ENCODE measurements at places on chromosomes 3 and 15.
A peak's percentile ranks its signal among the peaks of the same experiment; 100 is the strongest.

- no peak for DNase-seq
Observed at GRCh38 chr3:9110316-9110715, 139.1 kb downstream of the SRGAP3 start.

GRCh38 chr15:41794081-41794480 lies 19.8 kb downstream of the MAPKBP1 start:
- DNase-seq, result peak; percentile 94

- DNase-seq, result peak; percentile 99
Observed at GRCh38 chr15:67174864-67175573, 79.4 kb downstream of the AAGAB start.

GRCh38 chr15:79442911-79443310 lies 10.8 kb downstream of the MINAR1 start:
- DNase-seq, result no peak

- DNase-seq, result peak; percentile 61
Observed at GRCh38 chr15:101570241-101570640, 80.7 kb upstream of the PCSK6 start.

- DNase-seq, result peak; percentile 95
Observed at GRCh38 chr15:86624261-86625036, 544.8 kb downstream of the AGBL1 start.

- peak; percentile 23 for DNase-seq
Observed at GRCh38 chr3:186598108-186598784, 14.6 kb upstream of the AHSG start.

- peak; percentile 60 for DNase-seq
Observed at GRCh38 chr3:148955544-148956346, 35.6 kb upstream of the GYG1 start.

- DNase-seq, result peak; percentile 84
Observed at GRCh38 chr3:57983734-57984518, 24.3 kb upstream of the FLNB start.

DNA sequence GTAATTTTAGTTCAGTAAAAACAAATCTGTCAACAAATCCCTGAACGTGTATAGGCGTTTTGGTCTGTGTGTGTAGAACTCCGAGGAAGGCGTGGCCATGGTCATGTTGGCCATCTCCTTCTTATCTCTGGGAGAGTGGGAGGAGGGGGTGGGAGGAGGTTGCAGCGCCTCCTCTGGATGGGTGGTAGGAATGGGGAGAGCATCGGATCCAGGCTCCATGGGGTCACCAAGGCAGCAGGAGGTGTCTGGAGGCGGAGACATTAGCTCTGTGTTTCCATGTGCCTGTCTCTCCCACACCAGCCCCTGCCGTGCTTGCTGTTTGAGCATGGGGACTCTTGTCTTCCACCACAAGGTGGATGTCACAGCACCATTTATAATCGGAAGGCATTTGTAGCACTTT lies 34.5 kb upstream of the TRPM1 start:
- no peak for DNase-seq

DNA sequence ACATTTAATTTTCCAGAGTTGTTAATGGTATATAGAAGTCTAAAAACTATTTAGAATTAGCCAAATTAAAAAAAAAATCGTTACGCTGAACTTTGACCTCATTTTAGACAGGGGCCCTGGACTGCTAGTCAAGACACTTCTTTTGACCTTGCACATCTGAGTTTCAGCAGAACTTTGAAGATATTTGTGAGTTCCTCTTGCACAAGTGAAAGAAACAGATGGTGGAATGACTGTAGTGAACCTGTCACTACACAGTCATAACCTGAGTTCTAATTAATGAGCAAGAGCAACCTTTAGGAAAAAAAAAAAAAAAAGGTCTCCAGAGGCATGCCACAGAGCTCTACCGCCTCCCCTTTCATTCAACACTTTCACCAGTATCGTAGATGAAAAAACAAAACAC lies 5.3 kb downstream of the MYO5C start:
- DNase-seq, result peak; percentile 25

DNA sequence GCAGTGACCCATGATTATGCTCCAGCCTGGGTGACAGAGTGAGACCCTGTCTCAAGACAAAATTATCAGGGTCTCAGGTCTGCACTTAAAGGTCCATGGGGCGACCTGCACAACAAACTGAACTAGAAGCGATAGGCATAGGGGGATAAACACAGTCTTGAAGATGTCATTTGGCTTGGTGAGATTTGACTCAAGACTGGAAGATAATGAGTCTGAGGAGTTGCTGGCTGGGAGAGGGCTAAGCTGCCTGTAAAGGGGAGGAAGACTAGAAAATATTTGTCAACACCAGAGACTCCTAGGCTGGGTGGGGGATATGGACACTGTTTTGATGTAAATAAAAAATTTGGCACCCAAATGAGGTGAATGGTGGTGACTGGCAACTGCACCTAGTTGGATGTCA lies 19.8 kb downstream of the GHRL start:
- DNase-seq, result no peak

DNA sequence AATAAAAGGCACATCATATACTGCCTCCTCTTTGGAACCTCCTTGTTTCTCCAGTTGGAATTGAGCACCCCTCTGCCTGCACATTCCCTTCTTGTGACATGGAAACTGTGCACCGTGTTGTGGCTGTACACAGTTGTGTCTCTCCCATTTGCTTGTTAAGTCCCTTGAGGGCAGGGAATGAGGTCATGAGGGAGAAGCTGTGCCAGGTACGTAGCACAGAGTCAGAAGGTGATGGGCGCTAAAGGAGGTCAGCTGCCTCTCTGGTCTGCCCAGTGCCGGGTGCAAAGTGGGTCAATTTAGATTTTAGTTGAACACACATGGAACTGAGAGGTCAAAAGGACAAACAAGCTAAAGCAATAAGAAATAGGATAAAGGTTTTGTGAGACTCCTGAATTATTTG lies 124.4 kb downstream of the FAM43A start:
- DNase-seq, result no peak

- DNase-seq, result peak; percentile 42
Observed at GRCh38 chr3:106204160-106204868, 335.5 kb upstream of the CBLB start.

DNA sequence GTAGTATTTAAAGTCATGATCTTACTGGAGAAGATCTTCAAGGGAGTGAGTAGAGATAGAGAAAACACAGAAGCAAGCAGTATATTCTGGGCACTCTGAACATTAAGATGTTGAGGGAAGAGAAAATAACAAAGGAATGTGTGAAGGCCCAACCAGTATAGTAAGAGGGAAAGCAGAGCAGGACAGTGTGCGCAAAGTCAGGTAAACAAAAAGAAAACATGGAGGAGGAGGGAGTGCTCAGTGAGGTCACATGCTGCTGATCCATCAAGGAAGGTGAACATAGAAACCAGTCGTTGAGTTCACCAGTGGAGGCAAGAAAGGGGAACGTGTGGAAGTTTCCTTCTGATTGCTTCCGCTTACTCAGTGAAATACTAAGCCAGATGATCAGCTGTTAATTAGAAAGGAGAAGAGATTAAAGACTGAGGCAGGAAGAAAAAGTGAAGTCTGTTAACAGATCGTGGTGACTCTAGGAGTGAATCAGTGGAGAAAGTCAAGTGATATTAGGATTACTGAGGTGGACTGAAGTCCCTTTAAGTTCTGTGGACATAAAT lies 47.2 kb downstream of the OPA1 start:
- DNase-seq, result no peak

GRCh38 chr15:78943692-78944091 lies 1.2 kb downstream of the CTSH start:
- no peak for DNase-seq

GRCh38 chr3:183871541-183871940 lies 13.1 kb downstream of the PARL start:
- peak; percentile 54 for DNase-seq

GRCh38 chr3:103269287-103269686 lies 834.5 kb downstream of the ZPLD1 start:
- no peak for DNase-seq

DNA sequence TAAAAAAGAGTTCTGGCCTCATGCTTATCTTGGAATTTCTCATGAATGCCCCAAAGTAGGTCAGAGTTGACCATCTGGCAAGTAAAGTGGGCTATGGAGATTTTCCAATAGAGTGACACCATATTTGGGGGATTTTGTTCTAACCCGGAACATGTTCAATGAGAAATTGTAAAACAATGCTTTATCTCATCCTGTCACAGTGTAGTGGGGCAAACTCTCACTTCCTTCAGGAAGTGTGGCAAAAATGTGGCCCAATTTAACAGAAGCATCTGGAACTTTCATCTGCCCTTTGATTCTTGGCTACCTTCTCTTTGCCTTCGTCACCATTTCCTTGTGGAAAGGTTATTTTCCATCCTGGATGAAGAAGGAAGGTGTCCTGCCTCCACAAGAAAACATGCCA lies 70.8 kb downstream of the ADAMTS9 start:
- DNase-seq, result no peak

DNA sequence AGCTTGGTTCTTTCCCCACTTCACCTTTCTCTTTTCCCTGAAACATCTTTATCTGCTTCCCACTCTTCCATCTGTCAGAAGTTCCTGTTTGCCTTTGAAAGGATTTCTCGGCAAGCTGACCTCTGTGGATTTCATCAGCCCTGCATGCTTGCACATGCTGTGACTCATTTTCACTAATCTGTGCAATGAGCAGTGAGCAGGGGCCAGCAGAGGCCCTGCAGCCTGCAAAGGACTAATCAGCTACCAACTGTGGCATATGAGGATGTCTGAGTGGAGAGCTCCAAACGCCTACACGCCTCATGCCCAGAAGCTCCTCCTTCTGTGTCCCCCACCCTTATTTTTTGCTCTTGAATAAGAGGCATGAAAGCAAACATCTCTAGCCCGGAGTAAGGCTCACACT lies 333.0 kb upstream of the SEMA6D start:
- DNase-seq, result peak; percentile 92

- DNase-seq, result no peak
Observed at GRCh38 chr3:33212406-33212805, 6.2 kb downstream of the SUSD5 start.

DNA sequence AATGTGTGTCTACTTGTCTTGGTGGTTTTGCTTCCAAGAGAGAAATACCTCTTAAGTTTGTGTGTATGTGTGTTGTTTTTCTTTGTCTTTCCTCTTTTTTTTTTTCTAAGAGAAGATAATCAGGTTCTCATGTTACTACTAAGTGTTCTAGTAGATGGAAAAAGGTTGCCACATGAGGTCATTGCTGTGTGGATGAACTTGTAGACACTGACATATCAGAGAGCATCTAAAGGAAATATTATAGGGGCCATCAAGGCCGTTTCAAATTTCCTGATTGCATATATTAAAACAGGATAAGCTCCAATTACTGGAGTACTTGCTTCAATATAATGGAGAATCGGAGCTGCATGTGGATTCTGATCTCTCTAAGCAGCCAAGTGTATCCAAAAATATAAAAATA lies 747.5 kb downstream of the NR2F2 start:
- no peak for DNase-seq

DNA sequence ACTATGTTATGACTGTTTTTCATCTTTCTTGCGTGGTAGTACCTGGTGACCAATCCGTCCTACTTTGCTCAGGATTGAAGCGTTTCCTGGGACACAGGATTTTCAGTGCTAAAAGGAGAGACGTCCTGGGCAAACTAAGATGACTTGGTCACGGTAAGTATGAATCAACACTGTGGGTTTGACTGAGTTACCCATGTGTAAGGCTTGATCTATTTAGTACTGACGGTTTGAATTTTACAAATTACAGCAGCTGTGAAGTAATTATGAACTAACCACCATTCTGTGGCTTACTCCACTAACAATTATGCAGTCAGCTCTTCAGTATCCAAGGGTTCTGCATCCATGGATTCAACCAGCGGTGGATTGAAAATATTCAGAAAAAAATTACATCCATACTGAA lies 172.9 kb upstream of the FEZF2 start:
- DNase-seq, result no peak

- DNase-seq, result no peak
Observed at GRCh38 chr3:121545049-121545573, 677 bp downstream of the POLQ start.

DNA sequence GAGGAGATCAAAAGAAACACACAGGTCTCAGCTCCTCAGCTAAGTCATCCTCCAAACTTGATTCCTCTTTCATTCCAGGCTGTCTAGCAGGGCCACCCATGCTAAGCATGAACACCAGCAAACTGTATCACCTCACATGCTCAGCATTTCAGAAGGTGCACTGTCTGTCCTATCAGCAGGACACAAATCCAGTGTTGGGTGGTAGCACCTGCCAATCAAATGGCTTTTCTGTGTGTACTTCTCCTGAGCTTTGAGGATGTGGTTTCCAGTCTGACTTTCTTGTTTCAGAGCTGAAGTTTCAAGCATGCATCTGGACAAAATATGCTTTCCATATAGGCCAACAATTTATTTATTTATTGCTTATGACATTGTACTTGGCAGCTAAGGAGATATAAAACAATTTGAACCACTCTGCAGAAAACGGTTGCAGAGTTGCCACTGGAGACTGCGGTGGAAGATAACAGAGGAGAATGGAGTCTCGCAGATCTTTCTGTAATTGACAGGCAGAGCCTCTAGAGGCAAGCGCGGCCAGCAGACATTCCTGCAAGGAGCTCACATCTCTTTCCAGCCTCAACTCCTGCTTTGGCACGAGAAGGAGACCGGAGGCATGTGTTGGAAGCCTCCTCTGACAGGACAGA lies 167.1 kb upstream of the WNT5A start:
- no peak for DNase-seq

DNA sequence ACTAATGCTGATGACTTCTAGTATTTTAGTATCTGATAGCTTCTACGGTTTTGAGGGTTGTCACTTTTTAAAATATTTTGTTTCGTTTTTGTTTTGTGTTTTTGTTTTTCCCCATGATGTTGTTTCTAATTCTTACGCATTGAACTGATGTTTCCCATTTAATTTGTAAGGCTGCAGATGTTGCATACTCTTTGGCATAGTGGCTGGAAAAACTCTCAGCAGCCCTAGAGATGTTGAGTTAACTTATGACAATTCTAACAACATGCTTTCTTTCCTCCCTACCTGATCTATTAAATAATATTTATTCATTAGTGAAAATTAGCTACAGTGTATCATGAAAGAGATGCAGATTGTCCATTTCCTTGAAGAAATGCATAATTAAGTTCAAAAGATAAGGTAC lies 559.3 kb upstream of the GRM7 start:
- DNase-seq, result no peak

DNA sequence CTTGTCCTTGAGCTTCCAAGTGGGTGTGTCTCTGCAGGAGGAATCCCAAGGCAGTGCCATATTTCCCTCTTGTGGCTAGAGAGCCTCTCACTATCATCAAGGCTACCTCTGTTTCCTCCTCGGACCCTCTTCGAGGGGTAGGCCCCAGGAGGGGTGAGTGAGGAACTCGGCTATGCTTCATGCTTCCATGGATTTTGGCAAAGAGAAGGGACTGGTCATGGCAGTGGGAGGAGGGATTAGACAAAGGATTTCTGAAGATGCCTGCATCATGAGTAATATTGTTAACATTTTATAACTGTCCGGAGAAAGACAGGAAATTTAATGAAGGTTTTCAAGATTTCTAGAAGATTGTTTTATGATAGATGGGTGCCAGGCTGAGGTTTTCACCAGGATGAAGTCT lies 241.5 kb downstream of the CLSTN2 start:
- no peak for DNase-seq

GRCh38 chr3:14780927-14781507 lies 37.7 kb upstream of the FGD5 start:
- peak; percentile 67 for DNase-seq

DNA sequence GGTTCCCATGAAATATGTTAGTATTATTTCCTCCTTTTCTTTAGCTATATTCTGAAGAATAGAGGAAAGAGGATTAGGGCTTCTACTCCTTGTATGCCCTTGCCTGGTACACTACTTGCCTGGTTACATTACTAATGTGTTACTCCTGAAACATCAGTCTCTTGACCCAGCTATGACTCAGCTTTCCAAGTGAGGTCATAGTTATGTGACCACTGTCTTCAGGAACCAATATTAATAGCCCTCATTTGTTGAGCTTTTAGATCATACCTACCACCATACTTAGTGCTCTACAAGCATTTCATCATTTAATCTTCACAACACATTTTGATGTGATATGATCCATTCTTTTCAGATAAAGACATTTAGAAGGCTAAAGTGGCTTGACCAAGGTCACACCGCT lies 60.3 kb downstream of the CMSS1 start:
- DNase-seq, result peak; percentile 85

All from epithelial cell of esophagus (primary cell).